ENCODE measurements at places on chromosomes 3 and 15.

DNA sequence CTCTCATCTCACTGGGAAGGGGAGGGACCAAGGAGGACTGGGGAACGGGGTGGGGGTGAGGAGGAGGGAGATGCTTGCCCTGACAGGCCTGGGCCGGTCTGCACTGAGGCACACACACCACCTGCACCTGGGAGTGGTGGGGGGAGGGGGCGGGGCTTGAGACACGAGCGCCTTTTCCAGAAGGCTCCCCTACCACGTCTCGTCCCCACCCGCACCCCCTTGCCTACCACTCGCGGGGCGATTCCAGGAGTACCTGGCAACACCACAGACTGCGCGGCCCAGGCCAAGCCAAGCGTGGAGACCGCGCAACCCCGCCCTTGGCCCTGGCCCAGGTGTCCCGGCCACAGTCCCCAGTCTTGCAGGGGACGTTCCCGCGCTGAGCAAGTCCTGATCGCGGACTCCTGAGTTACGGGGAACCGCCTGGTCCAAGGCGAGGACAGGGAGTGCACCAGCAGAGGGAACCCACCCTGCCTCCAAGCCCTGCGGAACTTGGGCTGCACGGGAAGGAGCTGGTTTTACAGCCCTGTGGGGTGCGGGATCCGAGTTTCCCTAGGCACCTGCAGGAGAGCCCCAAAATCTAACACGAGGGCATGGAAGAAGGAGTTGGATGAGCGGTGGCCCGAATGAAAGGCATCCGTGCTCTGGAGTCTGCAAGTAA is 68.1 kb upstream of the SH3GL3 start:
- no peak for DNase-seq

DNA sequence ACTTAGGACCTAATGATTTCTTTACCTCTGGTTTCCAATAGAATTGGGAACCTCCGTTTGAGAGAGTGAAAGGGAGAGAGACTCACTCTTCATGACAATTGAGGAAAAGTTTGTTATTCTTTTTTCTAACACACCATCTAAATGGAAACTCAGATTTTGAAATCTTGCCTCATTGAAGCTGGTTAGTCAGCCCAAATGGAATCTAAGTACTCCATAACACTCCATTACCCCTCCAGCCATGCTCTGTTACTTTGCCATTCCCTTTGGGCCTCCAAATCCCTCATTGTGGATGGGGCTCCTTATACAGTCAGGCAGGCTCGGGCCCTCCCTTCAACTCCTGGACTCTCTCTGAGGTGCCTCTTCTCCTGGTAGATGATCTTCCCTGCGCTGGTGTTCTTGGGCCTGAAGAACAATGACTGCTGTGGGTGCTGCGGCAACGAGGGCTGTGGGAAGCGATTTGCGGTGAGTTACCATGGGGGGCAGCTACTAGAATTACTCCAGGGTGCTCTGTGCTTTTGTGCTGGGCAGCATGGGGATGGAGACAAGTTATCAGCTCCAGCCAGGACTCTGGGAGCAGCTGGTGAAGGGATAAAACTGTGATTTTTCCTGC is 1.1 kb downstream of the TM4SF4 start:
- no peak for DNase-seq

DNA sequence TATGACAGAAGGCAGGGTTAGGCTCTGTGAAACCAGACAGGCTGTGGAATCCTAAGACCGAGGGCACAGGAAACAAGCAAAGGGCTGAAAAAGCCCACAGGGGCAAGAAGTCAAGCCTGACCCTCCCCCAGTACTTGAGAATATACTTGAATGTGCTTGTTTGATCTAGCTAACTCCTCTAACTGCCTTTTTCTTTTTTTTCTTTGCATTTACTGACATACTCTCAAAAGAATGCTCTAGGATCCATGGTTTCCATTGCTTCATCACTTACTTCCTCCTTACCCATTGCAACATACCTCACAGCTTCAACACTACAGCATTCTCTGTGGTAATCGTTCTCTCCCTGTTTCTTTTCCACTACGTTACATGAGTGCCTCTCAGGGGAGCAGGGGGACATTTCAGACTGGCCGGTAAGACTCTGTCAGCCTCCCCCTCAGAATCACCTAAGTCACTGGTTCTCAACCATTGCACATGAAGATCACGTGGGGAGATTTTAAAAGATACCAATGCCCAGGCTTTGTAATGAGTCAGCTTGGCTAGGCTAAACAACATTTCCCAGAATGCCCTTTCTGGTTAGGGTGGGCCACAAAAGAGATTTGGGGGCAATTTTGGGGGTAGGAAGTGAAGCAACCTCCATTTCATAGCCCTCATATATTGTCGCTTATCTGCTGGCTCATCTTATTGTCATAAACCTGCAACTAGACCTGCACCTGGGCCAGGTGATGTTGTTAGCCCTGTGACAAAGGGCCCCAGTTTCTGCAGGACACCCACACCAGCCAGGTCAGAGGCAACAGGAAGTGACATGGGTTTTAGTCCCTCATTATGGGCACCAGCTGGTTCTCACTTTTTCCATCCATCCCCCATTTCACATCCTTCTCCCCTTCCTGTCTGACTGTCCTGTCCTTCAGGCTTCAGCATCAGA is 24.6 kb upstream of the RSL24D1 start:
- DNase-seq, result no peak

DNA sequence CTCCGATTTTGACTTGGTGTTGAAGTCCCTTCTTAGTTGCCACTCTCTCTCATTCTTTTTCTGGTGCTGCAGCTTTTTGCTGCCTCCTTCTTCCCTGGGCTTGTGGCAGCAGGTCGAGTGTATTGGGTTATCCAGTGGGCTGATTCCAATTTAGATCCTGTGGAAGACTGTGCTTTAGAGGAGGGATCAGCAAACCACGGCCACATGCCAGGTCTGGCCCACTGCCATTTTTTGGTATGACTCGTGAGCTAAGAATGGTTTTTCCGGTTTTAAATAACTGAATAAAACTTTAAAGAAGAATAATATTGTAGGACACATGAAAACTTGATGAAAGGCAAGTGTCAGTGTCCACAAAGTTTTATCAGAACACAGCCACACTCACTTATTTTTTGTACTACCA is 330.5 kb downstream of the ROBO2 start:
- DNase-seq, result no peak

DNA sequence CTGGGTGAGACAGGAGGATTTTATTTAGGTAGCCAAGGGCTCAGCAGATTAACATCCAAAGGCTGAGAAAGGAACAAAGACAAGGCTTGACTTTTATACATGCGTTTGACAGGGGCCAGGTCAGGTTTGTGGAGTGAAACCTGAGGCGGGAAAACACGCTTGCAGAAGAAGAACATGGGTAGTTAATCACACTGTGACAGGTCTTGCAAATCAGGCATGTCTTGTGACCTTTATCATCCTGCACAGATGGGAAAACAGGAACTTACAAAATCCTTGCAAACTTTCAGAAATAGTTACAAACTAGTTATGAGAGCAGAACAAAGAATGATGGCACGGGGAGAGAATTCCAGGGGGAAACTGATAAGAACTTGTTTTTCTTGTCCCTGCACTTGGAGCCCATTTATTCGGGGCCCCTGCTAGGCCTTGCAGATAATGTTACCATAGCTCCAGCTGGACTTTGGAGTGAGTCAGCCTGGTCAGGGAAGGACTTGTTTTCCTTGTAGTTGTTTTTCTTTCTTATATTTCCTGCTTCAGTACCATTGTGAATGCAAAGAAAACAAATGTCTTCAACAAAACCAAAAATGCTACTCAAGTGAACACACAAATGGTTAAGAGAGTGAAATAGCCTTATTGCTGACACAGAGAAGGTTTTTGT is 965.9 kb upstream of the ROBO1 start:
- no peak for DNase-seq

DNA sequence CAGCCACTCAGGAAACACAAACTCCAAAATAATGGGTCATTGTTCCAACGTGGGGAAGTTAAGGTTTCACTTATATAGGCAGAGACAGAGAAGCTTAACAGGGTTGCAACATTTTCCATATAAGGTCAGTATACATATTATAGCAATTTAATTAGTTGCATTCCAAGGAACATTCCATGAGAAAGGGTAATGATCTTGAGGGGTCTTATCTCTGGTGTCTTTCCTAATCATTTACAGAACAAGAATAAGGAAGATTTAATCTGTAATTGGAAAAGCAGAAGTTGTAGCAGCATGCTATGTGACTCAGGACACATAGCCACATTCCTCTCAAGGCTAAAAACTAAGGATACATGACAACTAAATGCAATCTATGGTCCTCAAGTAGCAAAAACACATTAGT is 4.9 kb downstream of the MNS1 start:
- no peak for DNase-seq

DNA sequence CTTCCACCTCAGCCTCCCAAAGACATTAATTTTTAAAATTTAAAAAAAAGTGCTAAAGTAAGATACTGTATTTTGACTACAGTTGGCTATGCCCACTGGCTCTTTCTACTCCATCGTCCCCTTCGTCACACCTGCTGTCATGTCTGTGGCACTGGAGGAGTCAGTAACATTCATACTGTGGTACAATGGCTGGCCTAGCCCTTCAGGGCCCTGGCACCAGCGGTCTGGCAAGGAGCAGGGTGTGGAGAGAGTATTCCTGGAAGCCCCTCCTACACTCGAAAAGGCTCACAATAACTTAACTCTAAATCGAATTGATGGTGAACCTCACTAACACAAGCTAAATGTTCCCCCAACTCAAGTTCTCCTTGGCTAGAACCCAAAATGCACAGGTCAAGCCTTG is 89.7 kb upstream of the RASGRF1 start:
- no peak for DNase-seq

- no peak for DNase-seq
Observed at GRCh38 chr3:106379251-106379750, 510.5 kb upstream of the CBLB start.

DNA sequence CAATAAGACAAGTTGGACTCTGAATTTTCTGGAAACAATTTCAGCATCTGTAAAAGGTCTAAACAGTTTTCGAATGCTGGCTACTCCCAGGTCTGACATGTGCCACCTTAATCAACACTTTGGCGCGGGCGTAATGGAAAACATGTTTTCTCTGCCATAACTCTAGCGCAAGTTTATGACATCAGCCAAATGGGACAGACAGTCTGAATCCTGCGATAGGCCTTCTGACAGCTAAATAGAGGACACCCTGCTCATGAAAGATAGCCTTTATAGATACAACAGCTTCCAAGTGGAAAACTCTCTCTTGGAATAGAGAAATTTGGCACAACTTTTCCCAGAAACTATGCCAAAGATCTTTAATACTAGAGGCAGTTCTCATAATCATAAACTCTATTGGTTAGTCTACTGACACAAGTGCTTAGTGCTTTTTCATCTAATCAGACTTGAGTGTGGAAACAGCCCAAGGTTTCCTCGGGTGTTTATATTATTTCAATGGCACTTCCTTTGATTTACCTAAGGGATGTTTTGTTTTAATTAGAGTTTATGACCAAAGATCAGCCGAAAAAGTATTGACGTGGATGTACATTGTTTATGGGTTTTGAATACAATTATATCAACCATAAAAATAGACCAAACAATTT is 120.1 kb upstream of the DPH6 start:
- no peak for DNase-seq

DNA sequence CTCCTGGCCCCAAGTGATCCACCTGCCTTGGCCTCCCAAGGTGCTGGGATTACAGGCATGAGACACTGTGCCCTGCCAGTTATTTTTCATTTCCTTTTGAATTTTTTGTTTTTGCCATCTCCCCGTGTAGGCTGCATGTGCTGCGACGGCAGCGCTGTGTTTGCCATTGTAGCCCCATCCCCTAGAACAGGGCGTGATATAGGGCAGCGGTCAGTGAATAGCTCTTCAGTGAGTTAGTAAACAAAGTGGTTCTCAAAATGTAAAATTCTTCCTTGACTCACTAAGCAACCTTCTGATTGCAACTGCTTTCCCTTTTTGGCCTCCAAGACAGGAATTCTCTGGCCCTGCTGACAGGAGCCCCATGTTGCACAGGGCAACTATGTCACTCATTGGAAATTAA is 138.1 kb upstream of the CTDSPL start:
- DNase-seq, result no peak

GRCh38 chr3:127858937-127859336 is 36.6 kb upstream of the MGLL start:
- no peak for DNase-seq

- DNase-seq, result no peak
Observed at GRCh38 chr15:54289590-54290136, 311.4 kb downstream of the UNC13C start.

DNA sequence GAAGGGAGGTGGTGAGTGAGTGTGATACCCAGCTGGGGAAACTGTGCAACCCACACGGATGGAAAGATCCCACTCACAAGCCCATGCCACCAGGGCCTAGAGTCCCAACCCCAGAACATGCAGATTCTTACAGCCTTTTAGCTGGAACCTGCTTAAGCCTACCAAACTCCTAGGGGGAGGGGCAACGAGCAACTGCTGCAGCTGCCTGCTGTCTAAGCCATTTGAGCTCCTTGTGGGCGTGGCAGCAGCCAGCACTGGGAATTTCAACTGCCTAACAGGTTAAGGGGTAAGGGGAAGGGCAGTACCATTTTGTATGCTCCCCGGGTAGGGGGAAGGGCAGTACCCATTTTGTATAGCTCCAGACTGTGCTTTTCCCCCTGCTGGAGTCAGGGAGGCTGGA is 673.2 kb upstream of the BCHE start:
- DNase-seq, result no peak

DNA sequence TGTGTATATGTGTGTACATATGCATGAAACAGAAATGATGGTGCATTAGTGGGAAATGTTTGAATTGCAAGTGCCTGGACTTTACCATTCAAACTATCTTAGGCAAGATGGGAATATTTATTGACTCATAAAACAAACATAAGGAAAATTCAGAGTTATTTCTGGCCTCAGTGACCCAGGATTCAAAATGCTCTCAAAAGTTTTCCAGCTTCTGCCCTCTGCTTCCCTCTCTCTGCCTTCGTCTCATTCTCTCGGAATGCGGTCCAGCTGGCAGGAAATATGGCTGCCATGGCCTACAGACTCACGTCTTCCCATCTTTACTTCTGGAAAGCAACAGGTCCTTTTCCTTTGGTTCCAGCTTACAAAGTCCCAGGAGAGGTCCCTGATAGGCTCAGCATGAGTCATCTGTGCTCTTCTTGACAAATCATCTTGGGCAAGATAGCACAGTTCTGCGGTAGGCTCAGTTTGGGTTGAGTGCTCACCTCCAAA is 8.7 kb upstream of the ZNF774 start:
- DNase-seq, result no peak

DNA sequence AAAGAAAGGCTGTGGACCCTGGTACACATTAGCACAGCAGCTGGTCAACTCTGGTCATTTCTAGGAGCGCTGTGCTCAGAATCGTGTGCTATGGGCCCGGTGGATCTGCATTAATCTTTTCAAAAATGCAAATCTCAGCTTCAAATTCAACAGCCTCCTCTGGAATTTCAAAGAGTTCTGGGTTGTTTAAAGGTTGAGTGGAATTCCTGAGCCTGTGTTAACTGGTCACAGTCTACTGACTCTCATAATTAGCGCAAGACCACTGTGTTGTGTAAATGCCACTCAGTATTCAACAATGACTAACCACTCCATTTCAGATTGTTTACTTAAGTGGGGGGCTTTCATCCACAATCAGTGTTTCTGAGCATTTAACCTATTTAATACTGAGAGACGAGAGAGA is 2.7 kb upstream of the ARNT2 start:
- no peak for DNase-seq

DNA sequence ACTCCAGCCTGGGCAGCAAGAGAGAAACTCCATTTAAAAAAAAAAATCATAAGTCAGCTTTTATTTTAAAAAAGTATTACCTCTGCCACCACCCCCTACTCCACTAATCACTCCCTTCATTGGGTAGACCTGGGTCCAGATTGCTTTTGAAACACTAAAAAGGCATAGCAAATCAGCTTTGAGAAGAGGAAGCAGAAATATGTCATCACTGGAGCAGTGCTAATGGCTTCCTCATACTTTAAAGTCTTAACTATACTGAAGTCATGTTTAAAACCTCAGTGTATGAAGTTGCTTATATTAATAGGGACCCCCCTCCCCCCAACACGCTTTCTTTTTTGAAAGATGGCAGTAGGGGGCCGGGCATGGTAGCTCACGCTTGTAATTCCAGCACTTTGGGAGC is 1.0 kb upstream of the HTR3D start:
- DNase-seq, result no peak

Measured in stimulated activated naive CD4-positive, alpha-beta T cell (primary cell).